Hematopoietic multipotent progenitor cell treated with erythropoietin and hydrocortisone succinate and interleukin-3 and kit ligand, for 15 days (in vitro differentiated cells): ENCODE measurements at places on chromosomes 7 and 10.

GRCh38 chr10:58486821-58487220 is 25.9 kb upstream of the BICC1 start:
- DNase-seq: no peak

DNA sequence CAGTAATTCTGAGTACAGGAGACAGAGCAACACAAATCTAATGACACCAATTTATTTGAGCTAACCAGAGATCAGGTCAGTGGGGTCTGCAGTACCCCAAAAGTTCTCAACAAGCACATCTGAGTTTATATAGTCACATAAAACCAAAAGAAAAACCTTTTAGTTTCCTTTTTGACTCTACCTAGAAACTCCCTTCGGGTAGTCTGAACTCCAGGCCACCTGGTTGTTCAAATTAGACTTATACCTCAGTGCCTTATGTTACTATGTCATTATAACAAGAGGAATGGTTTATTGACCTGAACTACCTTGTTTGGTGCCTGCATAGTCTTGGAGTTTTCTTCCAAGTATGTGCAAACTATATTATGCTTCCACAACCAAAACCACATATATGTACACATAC is 14.6 kb downstream of the ZCWPW1 start:
- DNase-seq: no peak

DNA sequence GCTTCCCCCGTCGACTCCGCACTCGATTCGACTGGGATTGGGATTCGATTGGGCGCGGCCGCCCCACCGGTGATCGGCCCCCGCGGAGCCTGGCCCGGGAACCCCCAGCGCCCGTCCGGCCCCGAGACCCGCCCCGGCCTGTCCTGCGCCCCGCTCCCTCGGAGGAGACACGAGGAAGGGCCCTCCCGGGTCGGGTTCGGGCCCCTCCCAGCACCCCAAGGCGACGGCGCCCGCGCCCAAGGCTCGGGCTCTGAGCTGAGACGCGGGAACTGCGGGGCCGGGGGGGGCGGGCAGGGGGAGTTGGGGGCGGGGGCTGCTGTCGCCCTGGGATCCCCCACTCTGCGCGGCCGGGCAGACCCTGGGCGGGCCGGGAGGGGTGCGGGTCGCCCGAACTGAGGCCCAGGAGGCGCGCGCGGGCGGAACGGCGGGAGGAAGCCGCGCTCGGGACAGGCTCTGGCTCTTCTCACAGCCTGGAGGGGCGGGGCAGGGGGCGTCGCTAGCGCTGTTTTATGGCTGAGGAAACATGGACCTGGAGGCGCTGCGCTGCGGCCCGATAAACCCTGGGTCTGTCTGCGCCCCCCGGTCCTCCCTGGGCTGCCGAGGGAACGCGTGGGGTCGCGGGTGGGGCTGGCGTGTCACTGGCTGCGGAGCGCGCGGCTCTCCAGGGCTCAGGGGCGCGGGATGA is 1.7 kb upstream of the NKX6-2 start:
- no peak for DNase-seq

DNA sequence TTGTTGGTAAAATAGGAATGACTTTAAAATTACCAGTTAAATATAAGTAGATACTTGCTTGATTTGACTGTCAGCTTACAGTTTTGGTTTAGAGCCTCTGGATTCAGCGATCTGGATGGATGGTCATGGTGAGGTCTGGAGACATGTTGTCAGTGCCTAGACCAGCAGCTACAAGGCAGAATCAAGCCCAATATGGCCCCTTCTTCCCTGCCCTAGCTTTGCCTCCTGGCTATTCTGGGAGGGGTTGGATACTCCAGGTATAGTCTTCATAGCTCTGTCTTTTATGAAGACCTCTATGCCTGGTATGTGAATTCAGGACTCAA is 166.5 kb upstream of the VIPR2 start:
- DNase-seq: no peak

DNA sequence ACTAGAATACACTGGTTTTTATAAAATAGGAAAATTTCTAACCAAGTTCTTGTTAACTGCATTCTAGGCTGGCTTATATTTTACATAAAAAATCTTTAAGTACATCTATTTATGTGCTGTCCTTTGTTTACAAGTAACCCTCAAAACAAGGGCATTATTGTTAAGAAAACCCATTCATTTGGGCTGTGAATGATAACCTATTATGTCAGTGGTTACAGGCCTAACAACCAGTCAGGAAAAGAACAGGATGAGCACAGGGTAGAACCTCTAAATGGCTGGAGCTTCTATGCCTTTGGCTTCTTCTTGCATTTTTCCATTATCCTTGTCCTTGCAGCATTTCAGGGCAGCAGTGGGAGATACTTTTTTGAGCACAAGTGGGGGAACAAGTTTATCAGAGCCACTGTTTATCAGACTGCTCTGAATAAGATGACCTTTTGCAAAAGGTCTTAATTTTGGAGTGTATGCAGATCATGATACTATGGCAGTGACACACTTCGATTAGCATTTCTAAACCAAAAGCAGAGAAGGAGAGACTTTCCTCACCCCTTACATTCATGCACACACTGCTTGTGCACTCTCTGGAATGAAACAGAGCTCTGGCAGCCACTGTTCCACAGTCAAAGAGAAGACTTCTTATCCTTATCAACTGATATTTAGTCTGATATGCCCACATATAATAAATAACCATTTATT is 10.9 kb downstream of the GPR37 start:
- DNase-seq: no peak

DNA sequence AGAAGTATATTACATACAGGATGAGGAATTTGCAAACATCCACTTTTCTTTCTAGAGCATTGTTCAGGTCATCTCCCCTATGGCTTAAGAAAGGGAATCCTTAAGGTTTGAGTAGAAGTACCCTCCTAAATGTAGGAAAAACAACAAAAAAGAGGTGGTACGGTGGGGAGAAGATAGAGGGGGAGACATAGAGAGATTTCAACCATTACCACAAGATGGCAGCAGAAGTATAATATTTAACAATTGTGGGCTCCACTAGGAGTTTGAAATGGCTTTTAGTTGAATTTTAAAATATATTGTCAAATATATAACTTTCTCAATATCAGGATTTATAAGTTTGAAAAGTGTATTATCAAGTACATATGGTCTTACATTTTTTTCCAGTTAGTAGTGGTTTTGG is 72.7 kb upstream of the PRKG1 start:
- DNase-seq: peak; percentile 5

GRCh38 chr7:37289781-37290180 is 158.9 kb downstream of the ELMO1 start:
- DNase-seq: no peak

- DNase-seq: no peak
These were observed 50.8 kb upstream of the ABLIM1 start for GRCh38 chr10:114708717-114709335.

DNA sequence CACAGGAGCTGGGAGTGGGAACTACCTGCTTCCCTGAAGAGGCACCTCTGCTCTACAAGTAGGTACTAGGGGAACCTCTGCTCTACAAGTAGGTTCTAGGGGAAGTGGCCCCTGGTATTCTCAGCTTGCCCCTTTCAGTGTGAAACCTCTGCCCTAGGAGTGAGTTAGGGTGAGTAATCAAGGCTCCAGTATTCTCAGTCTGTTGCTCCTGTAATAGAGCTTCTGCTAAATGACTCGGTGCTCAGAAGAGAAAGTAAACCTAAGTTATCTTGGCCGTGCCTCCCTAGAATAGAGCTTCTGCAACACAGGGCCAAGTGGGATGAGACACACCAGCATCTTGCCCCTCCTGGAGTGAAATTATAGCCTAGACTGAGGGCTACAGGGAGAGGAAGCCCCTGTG is 13.4 kb upstream of the RASSF4 start:
- DNase-seq: no peak

DNA sequence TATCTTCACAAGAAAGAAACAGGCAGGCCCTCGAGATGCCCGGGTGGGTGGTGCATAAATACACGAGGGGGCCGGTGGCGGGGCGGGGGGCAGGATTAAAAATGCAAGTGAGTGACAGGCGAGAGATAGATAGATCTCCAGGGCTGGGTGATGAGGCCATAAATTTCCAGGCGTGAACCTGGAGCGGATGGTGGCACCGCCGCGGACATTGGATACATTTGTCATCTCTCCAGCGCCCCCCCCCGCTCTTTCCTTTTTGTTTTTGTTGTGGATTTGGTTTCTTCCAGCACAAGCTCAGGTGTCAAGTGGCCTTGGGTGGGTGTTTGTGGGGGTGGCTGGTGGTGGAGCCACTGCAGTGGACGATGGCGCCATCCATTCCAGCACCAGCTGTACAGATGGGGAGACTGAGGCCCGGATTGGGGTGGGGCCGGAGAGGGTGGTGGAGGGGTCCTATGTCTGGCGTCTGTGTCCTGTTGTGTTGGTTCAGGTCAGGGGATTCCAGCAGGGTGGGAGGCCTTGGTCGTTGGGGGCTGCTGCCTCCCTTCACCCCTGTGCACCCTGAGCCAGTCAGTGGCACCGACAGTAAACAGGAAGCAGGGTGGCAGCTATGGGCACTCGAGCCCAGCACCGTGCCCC is 2.9 kb downstream of the ELFN1 start:
- DNase-seq: no peak

GRCh38 chr7:94400643-94401427 is 6.1 kb downstream of the COL1A2 start:
- no peak for DNase-seq

GRCh38 chr10:113199459-113199858 is 249.4 kb downstream of the TCF7L2 start:
- DNase-seq: no peak

- no peak for DNase-seq
These were observed 1.9 kb downstream of the TAS2R40 start for GRCh38 chr7:143223784-143224183.

- no peak for DNase-seq
These were observed 126.1 kb downstream of the AOAH start for GRCh38 chr7:36598054-36598674.

DNA sequence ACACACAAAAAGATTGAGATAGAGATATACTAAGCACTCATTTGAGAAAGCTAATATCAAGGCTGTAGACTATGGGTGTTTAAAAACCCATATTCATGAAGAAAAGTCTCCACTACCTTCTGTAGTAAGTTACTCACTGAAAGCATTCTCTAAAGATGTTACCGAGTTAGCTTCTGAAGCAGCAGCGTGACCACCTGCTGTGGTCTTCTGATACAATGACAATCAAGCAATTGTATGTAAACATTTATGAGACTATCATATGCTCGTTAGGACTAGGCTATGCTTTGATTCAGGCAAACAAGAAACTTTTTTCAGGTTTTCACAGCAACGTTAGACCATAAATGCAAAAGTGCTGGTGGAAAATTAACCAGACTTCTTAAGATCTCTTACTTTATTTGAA is 11.2 kb downstream of the RHOBTB1 start:
- no peak for DNase-seq

- no peak for DNase-seq
These were observed 9.2 kb upstream of the ORAI2 start for GRCh38 chr7:102424129-102424551.

GRCh38 chr10:73467206-73467605 is 28.6 kb downstream of the PPP3CB start:
- DNase-seq: no peak

GRCh38 chr7:12802070-12802469 is 114.6 kb downstream of the ARL4A start:
- DNase-seq: peak; percentile 11

DNA sequence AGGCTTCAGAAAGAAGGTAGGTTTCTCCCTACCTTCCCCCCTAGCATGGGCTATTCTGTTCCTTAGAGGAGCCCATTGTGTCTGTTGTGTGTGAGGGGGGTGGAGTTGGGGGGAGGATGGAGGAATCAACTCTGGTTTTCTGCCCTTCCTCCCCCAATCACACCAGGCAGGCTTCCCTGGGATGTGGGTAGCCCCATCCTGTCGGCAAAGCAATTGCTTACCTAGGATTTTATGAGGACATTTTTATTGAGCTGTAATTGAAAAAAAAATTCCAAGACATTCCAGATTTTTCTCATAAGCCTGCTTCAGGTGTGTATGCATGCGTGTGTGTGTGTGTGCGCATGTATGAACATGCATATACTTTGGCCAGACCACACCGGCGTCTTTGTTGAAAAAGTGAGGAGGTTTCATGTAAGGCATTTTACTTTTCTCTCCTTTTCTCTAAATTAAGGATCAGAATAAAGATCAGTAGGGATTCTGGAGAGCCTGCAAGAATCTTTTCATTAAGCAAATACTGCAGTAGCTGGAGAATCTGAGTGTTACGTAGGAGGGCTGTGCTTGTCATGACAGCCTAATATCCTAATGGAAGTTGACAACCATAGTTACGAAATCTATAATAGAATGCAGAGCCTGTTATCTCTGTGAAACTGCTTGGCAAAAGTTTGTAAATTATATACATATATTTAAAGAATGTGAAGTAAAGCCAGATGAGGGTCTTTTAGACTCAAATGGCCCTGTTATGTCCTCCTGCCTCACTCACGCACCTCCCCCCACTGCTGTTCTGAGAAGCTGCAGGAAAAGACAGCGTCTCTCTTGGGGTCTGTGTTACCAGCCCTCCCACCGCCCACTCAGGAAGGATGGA is 27.3 kb upstream of the SAMD8 start:
- DNase-seq: no peak

DNA sequence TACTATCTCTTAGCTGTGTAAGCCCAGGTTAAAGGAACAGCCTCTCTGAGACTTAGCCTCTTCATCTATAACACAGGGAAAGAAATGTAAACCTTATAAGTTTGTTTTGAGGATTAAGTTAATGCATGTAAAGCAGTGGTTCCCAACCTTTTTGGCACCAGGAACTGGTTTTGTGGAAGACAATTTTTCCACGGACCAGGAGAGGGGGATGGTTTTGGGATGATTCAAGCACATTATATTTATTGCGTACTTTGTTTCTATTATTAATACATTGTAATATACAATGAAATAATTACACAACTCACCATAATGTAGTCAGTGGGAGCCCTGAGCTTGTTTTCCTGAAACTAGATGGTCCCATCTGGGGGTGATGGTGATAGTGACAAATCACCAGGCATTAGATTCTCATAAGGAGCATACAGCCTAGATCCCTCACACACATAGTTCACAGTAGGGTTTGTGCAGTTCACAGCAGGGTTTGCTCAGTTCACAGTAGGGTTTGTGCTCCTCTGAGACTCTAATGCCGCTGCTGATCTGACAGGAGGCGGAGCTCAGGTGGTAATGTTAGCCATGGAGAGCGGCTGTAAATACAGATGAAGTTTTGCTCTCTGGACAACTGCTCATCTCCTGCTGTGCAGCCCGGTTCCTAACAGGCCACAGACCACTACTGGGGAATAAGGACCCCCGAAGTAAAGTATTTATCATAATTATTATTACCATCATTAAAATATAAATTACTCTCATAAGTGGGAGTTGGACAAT is 41.3 kb upstream of the ANK3 start:
- DNase-seq: no peak

DNA sequence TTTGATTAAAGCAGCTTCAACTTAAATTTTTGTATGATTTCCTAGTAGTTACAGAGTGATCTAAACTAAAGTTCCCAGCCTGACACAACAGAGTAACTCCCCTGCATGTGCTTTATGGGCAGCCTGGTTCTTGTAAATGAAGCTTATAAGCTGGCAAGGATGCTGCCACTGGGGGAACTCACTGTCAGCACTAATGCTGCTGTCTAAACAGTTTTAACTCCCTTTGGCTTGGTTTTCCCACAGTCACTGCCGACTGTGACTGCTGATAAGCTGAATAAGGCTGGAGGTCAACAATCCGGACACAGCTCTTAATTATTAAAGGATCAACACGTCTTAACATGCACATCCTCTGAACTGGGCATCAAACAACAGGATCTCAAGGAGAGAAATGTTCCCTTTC is 130.1 kb downstream of the OTUD1 start:
- DNase-seq: no peak
